ENCODE measurements at places on chromosomes 6 and 20.

DNA sequence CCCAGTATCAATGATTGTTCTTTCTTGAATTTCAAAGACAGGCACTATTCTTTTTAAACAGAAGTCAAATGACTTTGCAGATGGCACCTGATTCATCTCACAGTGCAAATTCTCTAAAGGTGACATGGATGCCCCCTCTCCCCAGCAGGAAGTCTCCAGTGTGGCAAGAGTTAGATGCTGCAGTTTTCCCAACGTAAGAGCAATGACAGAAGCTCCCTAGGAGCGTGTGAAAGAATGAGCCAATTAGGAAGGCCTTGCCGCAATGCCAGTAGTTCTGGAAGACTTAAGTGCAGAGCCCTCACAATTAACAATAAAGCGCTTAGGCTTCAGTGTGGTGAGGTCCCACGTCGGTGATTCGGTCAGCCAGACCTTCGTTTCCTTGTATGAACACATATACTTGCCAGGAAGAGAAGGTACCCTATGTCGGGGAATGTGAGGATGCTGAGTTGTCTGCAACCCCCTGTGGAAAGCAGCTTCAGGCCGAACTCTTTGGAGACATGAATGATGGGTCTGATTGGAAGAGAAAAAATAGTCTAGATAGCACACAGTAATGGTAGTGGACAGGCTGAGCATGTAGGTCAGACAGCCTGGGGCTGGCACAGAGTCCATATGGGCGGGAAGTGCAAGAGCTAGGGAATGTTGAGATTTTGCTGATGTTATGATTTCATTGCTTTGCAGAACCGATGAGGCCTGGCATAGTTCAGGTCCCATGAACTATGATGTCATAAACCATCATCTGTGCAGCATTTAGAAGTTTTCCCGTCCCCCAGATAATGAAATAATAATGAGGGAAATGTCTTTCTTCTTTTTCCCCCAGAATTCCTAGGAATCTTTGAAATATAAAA, 132.6 kb downstream of the PHACTR1 start:
- no peak for DNase-seq

DNA sequence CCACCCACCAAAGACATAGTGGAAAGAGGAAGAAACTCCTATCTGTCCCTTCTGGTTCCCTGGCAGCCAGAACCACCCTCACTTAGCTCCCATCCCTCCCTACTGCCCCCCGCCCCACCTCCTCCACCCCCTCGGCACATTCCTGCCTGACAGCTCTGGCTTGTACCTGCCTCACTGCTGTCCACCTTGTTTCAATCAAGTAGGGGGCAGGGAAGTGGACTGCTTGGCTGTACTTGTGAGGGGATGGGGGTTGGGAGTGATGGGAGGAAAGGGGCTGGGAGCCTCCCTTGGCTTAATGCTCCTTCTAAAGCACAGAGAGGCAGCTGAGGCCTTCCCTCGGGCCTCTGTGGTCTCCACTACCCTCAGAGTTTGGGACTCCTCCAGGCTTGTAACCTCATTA, 22.1 kb upstream of the ZNF76 start:
- DNase-seq: no peak

DNA sequence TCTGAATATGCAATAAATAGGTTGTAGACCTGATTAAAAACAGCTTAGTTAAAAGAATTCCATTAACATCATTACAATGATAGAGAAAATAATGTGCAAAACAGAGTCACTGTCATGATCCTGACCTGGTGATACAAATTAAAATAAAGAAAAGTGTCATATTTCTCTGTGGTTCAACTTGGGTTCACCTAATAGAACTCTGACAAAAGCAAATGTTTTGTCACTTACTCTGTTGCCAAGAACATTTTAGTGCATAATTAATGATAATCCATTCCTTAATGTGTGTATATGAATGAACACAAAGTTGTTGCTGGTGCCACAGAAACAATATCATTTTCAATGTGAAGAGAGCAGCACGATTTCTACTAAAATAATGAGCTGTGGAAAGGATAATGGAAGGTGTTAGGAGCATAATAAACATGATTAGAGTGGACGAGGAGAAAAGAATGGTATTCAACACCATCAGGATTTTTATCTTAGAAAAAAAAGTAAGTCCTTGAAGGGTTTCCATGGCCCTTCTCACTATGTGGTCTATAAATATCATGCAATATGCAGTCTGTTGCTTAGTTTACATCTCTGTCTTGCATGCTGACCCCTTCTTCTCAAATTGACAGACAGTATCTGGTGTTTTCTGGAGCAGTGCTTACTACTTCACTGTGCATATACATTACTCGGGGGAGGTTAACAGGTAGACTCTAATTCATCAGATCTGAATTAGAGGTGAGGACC, 656.6 kb upstream of the MMS22L start:
- no peak for DNase-seq

- no peak for DNase-seq
These were observed 56.7 kb downstream of the GJA10 start for GRCh38 chr6:89950879-89951391.

DNA sequence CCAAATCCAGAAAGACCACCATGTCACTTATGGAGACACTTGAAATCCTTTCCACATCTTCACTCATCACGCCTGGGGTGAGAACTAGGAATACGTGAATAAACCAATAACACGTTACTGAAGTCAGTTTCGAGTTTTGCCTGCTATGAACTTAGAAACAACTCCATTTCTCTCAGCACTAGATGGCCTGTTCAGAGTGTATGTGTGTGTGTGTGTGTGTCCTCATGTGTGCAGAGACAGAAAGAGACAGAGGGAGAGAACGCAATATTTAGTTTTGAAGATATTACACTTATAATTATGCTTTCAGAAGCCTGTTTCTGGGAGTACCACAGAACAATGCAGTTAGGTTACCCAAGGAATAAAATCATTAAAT, 81.2 kb upstream of the CCN6 start:
- DNase-seq: no peak

GRCh38 chr6:63272397-63272796, 47.4 kb downstream of the LGSN start:
- DNase-seq: no peak

- no peak for DNase-seq
These were observed 30.9 kb downstream of the ZFP64 start for GRCh38 chr20:52160621-52161204.

DNA sequence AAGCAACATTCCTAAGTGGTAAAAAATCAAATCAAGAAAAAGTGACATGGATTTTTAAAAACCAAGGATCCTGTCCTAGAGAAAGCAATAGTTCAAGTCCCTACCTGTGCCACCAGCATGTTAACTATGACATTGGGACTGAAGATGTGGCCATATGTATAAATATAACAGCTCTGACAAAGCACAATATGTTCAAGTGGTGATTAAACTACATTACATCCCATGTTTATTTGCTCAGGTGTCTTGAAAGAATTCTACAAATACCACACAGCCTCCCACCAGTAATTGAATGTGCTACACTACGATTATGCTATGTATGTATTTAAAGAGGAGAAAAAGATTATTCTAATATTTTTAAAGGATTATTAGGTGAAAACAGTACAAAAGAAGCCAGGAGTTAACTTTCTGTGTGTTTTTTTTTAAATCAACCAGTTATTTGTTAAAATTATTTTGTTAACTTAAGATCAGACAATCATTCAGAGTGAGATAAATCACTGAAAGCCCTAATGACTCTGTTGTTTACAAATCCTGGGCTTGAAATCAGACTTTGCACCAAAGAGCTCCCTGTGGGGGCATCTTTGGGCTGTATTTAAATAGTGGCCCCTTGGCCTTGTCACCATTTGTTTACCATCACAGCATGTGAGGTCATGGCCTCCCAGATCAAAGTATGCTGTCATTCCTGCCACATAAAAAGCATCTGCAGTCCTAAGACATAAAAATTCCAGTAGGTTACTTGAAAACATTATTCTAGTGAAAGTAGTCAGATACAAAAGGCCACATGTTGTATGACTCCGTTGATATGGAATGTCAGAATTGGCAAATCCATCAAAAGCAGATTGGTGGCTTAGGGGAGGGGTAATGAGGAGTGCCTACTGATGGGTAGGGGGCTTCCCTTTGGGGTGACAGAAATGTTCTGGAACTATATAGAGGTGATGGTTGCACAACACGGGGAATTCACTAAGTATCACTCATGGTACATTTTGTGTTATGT, 17.1 kb downstream of the TTLL2 start:
- DNase-seq: no peak

DNA sequence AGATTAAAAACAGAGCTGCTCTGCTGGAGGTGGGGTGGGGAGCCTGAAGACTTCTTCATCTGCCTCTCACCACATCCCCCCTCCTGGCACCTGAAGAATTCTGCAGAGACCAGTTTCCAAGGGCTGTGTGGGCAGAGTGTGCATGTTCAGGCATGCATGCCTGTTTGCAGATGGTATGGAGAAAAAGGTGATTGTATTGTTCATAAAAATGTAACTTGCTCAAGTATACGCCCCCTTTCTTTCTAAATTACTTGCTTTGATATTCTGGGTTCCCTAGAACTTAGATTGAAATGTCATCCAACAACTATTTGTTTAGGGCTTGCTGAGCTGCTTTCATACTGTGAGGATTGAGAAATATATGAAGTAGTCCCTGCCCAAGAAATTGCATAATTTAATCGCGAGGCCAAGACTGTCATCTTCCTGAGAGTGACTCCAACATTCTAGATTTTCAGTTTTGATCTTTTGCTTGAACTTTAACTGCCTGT, 83.6 kb downstream of the LCA5 start:
- no peak for DNase-seq

- no peak for DNase-seq
These were observed 37.9 kb upstream of the KHDRBS2 start for GRCh38 chr6:62323818-62324431.

DNA sequence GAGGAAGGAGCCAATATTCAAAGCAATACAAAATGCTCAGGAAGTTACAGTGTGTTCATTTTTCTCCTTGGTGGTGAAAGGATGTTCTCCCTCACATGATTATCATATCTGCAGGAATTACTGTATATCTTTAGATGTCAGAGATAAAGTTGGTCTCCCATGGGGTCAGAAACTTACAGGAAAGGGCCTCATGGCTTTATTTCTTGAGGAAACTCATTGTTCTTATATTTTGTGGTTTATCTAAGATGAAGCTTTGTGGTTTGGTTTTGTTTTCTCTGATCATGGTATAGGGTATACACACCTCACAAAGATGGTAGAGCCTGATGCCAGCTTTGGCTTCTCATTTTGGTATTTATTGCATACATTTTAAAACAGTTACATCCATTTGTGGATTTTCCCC, 100.5 kb upstream of the STXBP5 start:
- no peak for DNase-seq

- DNase-seq: no peak
These were observed 70.5 kb downstream of the CDS2 start for GRCh38 chr20:5197270-5197827.

GRCh38 chr6:112691289-112691688, 344.2 kb downstream of the RFPL4B start:
- DNase-seq: no peak

DNA sequence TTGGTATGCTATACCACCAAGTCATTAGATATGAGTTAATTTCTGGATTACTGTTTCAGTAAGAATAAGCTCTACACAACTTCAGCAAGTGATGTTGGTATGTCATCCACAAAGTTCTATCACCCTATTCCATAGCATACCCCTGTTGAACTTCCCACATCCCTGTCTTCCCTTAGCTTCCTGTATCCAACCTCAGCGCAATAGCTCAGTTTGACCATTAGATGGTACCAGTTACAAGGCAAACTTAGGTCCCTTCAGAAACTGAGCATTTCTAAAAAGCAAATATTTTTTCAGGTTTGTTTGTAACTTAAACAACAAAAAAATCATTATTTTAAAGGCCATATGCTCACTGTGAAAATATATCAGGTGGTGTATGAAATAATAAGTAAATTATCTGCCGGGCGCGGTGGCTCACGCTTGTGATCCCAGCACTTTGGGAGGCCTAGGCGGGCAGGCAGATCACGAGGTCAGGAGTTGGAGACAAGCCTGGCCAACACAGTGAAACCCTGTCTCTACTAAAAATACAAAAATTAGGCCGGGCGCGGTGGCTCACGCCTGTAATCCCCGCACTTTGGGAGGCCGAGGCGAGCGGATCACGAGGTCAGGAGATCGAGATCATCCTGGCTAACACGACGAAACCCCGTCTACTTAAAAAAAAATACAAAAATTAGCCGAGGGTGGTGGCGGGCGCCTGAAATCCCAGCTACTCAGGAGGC, 8.8 kb upstream of the MOG start:
- DNase-seq: no peak

DNA sequence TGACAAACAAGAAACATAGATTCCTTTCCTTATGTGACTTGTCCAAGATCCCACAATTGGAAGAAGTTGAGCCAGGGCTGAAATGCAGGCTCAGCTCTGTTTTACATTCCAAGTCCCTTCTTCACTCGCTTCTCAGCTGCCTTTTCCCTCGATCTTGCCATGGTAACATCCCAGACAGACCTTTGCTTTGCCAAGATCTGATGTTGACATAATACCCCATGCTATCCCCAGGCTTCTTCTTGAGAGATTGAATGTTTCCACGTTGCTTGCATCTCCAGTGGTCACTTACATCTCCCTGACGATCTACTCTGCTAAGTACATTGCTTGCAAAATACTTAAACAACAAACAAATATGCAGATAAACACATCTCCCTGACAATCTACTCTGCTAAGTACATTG, 63.5 kb downstream of the TBXT start:
- DNase-seq: no peak

DNA sequence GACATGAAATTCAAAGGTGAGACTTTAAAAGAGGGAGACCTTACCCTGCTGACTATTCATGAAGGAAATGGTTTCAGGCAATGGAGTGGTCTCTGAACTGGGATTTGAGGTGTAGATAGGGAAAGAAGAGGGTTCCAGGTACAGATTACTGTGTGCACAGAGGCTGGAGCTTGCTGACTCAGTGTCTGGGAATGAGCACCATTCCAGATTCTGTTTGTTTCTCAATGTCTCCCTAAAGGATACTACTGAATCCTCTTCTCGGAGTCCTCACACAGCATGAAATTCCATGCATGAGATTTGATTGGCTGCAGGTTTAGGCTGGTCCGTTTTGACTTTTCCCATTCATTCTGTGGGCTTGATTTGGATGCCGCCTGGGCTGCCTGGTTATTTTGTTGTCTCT, 49.0 kb downstream of the PPP1R14C start:
- DNase-seq: no peak

Data from CD4-positive, alpha-beta T cell treated with Interleukin-15 for 4 hours (primary cell).